Activated CD8-positive, alpha-beta memory T cell treated with anti-CD3 and anti-CD28 coated beads, Interleukin-2, amount 10 ng/mL, durations not matched to agents 7 days and 5 days (primary cell): ENCODE measurements at places on chromosomes 12 and 14. TPM values are rescaled to one million over a fixed set of nuclear protein-coding genes. Genes with fewer than 3 reads are reported as not detected.

MSI1 gene
- 0.07 TPM for total RNA-seq

SCNN1A gene
- total RNA-seq, result 0.58 TPM

HOXC12 gene
- total RNA-seq, result not detected

CTSG gene
- total RNA-seq, result not detected

OAS2 gene
- 276 TPM for total RNA-seq

ZFC3H1 gene
- total RNA-seq, result 54.6 TPM

ADAM20 gene
- 0.53 TPM for total RNA-seq

WNT1 gene
- total RNA-seq, result 1.2 TPM

NGB gene
- not detected for total RNA-seq

GRCh38 chr12:109648521-109648920, 65.1 kb upstream of the FAM222A start:
- peaks cover 22% of the 10 kb centered on the region for H3K27me3 ChIP-seq
- no peak overlapping the region for H3K27ac ChIP-seq
- no peak for DNase-seq
- no peaks in the 10 kb centered on the region for H3K36me3 ChIP-seq
- no peaks in the 10 kb centered on the region for H3K4me1 ChIP-seq

DNA sequence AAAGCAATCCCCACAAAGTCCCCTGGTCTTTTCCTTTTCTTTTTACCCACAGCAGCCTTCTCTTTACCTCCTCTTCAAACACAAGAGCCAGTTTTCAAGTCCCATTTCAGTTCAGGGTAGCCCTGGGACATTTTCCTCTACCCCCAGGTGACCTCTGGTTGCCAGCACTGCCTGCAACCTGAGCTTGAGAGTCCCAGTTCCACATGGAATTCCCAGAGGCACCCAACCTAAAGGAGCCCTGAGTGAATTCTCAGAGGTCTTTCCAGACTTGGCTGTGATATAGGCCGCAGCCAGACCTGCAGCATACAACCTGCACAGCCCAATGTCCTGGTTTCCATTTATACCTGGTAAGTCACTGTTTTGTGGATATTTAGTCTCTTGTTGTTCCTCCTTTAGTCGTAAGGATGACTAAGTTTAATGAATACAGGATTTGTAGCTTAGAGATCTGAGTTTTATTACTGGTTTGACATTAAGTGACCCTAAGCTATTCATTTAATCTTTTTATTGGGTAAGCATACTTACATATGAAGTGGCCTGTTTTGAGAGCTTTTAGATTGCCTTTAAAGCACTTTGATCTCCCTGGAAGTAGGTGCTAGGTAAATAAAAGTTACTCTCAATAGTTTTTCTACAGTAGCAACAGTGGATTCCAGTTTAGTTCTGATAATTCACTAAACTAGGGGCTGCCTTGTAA, 159.8 kb downstream of the TGFB3 start:
- DNase-seq, result no peak
- H3K4me1 ChIP-seq, result peaks cover 6% of the 10 kb centered on the region
- no peak overlapping the region for H3K4me3 ChIP-seq
- H3K27ac ChIP-seq, result no peak overlapping the region

GRCh38 chr14:68790644-68791077, 2.2 kb downstream of the ZFP36L1 start:
- peak overlapping the region; percentile 100 for H3K27ac ChIP-seq
- no peaks in the 10 kb centered on the region for H3K27me3 ChIP-seq
- peak overlapping the region; percentile 87 for H3K4me3 ChIP-seq
- DNase-seq, result peak; percentile 75

- no peak overlapping the region for H3K27ac ChIP-seq
- H3K4me3 ChIP-seq, result no peak overlapping the region
- no peak for DNase-seq
Observed at GRCh38 chr14:67377916-67378315, 17.8 kb downstream of the EIF2S1 start.

GRCh38 chr14:61953602-61954001, 191.4 kb downstream of the SNAPC1 start:
- H3K27ac ChIP-seq, result no peak overlapping the region
- H3K36me3 ChIP-seq, result no peaks in the 10 kb centered on the region
- H3K4me3 ChIP-seq, result no peak overlapping the region
- no peak for DNase-seq

- H3K27ac ChIP-seq, result no peak overlapping the region
- H3K4me3 ChIP-seq, result no peak overlapping the region
- DNase-seq, result no peak
- no peaks in the 10 kb centered on the region for H3K36me3 ChIP-seq
- H3K27me3 ChIP-seq, result peaks cover 4% of the 10 kb centered on the region
- H3K4me1 ChIP-seq, result peaks cover 4% of the 10 kb centered on the region
Observed at GRCh38 chr14:53532853-53533252, 379.7 kb upstream of the DDHD1 start.

- H3K4me3 ChIP-seq, result peak overlapping the region; percentile 78
- peak overlapping the region; percentile 76 for H3K27ac ChIP-seq
- DNase-seq, result no peak
Observed at GRCh38 chr12:55728186-55728938, 447 bp downstream of the CD63 start.

DNA sequence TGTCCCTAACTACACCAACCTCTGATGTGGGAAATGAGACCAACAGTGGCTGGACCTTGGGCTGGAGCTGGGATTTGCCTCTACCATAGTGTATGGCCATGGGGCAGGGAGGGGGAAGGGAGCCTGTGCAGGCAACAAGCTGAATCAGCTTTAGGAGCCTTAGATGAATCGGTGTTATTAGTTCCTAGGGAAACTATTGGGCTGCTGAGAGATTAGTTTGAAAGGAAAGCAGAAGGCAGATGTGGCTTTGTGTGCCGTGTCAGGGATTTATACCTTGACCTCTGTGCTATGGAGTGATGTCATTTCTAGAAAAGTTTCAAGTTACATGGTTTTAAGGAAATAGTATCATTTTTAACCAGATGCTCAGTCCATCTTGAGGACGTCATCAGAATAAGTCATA, 19.5 kb upstream of the GAS2L3 start:
- no peak for DNase-seq
- H3K27ac ChIP-seq, result no peak overlapping the region
- no peaks in the 10 kb centered on the region for H3K36me3 ChIP-seq
- H3K4me3 ChIP-seq, result no peak overlapping the region

DNA sequence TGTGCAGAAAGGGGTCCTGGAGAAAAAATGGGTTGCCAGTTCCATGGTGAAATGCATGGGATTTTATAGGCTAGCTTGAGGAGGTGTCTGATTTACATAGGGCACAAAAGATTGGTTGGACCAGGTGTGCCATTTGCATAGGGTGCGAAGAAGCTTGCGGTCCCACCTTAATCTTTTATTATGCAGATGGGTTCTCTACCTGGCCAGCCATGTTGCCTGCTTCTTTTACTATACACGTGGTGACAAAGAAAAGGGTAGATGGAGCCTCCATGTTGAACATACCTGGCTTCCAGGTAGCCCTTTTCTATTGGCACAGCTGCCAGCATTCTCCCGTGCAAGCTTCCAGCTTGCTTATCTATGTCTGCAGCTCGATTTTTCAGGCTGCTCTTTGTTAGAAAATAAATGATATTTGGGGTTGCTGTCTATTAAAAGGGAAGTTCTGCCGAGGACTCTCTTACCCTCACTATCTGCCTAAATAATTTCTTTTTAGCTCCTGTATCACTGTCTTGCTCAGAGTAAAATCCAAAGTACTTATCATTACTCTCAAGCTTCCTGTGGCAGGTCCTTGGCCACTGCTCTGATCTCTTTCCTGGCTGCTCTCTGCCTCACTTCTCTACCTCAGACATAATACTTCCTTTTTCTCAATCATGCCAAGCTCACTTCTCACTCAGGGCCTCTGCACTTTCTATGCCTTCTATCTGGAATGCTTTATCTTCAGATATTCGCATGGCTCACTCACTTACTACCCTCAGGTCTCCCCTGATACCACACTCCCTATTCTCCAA, 216.0 kb upstream of the DAAM1 start:
- DNase-seq, result no peak
- no peak overlapping the region for H3K27ac ChIP-seq
- no peaks in the 10 kb centered on the region for H3K36me3 ChIP-seq
- H3K4me1 ChIP-seq, result no peaks in the 10 kb centered on the region

DNA sequence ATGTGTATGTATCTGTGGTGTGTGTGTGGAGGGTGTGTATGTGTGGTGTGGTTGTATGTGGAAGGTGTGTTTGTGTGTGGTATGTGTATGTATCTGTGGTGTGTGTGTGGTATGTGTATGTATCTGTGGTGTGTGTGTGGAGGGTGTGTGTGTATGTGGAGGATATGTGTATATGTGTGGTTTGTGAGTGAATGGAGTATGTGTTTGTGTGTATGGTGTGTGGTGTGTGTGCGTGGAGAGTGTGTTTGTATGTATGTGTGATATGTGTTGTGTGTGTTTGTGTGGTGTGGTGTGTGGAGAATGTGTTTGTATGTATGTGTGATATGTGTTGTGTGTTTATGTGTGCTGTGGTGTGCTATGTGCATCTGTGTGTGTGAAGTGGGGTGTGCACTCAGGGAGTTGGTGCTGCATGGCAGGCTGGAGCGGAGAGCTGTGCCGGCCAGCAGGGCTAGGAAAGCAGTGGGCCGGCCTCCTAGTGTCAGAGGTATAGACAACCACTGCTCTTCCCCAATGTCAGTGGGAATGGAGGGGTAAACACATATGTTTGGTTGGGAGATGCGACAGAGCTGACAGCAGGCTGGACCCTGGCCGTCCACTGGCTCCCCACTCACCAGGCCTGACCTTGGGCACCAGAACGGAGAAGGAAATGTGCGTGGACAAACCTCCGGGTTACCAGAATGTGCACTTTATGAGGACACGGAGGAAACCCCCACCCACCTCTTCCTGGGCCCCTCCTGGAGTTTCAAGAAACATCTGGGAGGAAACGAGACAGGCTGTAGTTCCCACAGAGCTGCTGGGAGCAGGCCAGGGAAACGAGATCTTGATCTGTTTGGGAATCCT, 60.7 kb downstream of the CLMN start:
- H3K36me3 ChIP-seq, result no peaks in the 10 kb centered on the region
- peaks cover 7% of the 10 kb centered on the region for H3K4me1 ChIP-seq
- DNase-seq, result peak; percentile 28
- H3K4me3 ChIP-seq, result no peak overlapping the region

- H3K36me3 ChIP-seq, result no peaks in the 10 kb centered on the region
- no peak overlapping the region for H3K27ac ChIP-seq
- H3K4me1 ChIP-seq, result no peaks in the 10 kb centered on the region
- H3K4me3 ChIP-seq, result no peak overlapping the region
Observed at GRCh38 chr12:131564845-131565244, 146.0 kb upstream of the SFSWAP start.

GRCh38 chr14:105862581-105863239, 336.3 kb downstream of the TMEM121 start:
- H3K4me1 ChIP-seq, result peaks cover 52% of the 10 kb centered on the region
- peaks cover 2% of the 10 kb centered on the region for H3K27me3 ChIP-seq
- no peaks in the 10 kb centered on the region for H3K36me3 ChIP-seq
- H3K27ac ChIP-seq, result peak overlapping the region; percentile 95
- peak; percentile 40 for DNase-seq
